ENCODE measurements at places on chromosomes 16 and 17.
A peak's percentile ranks its signal among the peaks of the same experiment; 100 is the strongest.

- DNase-seq, result no peak
Measured at GRCh38 chr17:28759256-28759865, 15.6 kb downstream of the TRAF4 start.

GRCh38 chr17:38598536-38598935, 7.2 kb downstream of the SRCIN1 start:
- no peak for DNase-seq

GRCh38 chr16:87043231-87044031, 273.8 kb downstream of the C16orf95 start:
- no peak for DNase-seq

GRCh38 chr17:79041723-79042420, 17.9 kb downstream of the C1QTNF1 start:
- DNase-seq, result no peak

DNA sequence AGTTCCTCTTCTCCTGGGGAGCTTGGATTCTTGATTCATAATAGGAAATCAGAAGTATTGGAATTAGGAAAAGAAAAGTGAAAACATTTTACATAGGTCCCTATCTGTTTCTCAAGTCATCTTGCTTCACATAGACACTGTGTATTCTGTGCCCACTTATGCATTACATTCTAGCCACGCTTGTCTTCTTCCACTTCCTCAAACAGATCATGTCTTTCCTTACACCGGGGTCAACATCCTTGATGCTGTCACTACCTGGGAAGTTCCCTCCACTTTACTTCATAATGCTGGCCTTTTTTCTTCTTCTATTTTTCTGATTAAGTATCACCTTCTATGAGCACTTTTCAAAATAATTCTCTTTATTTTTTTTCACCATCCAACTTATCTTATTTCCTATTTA, 606.4 kb upstream of the CDH8 start:
- no peak for DNase-seq

- DNase-seq, result no peak
Measured at GRCh38 chr17:57326336-57326735, 70.0 kb downstream of the MSI2 start.

GRCh38 chr16:86078121-86078600, 179.2 kb downstream of the IRF8 start:
- DNase-seq, result no peak

- DNase-seq, result no peak
Measured at GRCh38 chr17:1083451-1084187, 86.7 kb downstream of the TIMM22 start.

GRCh38 chr17:66655861-66656260, 179.1 kb upstream of the CACNG5 start:
- DNase-seq, result no peak

DNA sequence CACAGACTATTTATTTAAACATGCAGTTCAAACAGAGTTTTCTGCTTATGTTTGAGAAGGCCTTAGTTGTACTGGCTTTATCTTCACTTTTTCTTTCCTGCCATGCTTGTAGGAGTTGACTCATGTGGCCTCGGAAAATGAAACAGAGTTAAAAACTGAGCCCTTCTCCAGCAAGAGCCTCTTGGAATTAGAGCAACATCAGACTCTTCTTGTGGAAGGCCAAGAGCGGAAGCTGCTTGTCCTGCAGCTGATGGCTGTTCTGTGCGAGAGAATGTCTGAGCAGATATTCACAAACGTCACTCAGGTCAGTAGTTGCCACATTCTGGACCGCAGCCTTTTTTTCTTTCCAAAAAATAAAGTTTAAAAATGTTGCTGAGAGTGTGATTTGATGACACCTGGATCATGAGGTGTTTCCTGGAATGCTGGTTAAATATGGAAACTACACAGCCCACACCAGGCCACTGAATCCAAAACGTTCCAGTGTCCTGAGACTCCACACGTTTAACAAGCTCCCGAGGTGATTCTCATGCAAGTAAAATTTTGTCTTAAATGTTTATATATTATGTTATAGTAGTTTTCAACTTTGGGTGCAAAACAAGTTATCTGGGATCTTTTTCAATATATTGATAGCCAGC, 65.9 kb downstream of the TANGO6 start:
- no peak for DNase-seq

GRCh38 chr17:66717641-66718058, 117.3 kb upstream of the CACNG5 start:
- no peak for DNase-seq

GRCh38 chr17:17415006-17415405, 61.8 kb upstream of the MED9 start:
- DNase-seq, result no peak

DNA sequence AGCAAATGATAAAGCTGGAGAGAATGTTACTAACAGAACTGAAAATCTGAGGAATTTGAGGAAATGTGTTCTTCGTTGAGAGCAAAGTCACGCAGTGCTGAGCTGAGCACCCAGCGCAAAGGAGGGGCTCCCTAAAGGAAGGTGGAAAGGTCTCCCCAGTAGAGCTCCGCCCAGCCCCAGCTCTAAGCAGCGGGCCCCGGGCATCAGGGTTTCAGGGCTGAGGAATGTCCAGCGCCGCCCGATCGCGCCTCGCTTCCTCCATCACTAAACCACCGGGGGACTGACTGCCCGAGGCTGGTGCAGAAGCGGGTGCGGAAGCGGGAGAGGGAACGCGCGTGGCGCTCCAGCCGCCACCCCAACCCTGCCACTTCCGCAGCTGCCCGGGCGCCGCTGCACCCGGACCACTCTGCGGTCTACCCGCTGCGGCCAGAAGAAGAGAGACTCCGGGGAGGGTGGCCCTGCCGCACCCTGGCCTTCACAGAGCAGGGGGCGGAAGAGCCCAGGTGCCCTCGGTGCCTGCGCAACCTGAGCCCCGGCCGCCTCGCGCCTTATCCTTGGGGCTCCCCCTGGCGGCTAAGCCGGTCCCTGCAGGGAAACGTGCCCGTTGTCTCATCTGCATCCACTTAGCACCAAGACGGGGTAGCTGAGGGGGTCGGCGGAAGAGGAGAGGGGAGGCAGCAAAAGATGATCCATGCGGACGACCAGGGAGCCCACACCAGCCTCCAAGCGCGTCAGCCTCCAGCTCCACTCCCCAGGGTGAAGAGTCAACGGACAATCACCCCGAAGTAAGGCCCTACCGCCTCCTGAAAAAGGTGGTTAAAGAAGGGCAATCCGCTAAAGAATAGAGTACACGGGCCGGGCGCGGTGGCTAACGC, 12.4 kb upstream of the GUCY2D start:
- peak; percentile 86 for DNase-seq

GRCh38 chr17:81684442-81684911, 666 bp downstream of the HGS start:
- no peak for DNase-seq

DNA sequence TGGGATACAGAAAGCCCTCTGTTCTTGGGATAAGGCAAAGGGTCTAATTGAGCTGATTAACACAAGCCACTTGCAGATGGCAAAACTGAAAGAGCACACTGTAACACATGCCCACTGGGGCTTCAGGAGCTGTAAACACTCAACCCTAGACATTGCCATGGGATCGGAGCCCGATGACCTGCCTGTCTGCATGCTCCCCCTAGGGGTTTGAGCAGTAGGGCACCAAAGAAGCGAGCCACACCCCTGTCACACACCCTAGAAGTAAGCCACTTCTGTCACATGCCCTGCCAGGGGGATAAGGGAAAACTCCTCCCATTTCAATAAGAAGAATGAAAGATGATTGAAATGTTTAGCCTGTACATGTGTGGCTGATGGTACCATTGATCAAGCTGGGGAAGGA, 81.3 kb upstream of the IRX6 start:
- DNase-seq, result no peak

- DNase-seq, result no peak
Measured at GRCh38 chr16:87616556-87616955, 14.2 kb downstream of the JPH3 start.

GRCh38 chr16:51557670-51558069, 406.6 kb upstream of the SALL1 start:
- no peak for DNase-seq

GRCh38 chr17:17888821-17889220, 52.0 kb upstream of the SREBF1 start:
- no peak for DNase-seq

DNA sequence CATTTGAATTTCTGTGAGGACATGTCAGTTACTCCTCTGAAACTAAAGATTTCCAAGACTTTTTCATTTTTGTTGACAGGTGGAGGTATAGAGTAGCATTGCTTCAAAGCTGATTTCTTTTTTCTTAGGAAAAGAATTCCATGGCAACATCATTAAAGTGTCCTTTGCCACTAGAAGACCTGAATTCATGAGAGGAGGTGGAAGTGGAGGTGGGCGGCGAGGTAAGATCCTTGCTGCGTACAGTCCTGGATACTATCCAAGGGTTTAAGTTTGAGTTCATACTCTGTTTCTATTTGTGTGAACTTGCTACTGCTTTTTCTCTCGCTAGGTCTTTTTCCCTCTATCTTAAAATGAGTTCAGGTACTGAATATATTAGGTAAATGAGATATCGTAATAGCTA, 26.5 kb downstream of the HEATR9 start:
- no peak for DNase-seq

GRCh38 chr16:72926177-72927070, 121.5 kb downstream of the ZFHX3 start:
- no peak for DNase-seq

DNA sequence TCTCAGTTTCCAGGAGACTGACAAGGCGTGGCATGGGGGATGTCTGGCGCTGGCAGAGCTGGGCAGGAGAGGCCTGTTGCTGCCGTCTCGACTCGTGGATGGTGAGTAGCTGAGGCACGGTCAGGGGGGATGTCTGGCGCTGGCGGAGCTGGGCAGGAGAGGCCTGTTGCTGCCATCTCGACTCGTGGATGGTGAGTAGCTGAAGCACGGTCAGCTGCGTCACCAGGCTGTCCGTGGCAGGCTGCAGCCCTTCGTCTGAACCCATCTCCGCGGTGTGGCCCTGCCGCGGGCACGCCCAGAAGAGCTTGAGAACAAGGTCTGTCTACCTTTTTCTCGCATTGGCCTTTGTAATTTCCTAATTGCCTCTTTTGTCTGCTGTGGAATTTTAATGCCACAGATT, 25.0 kb downstream of the ZNF750 start:
- no peak for DNase-seq

DNA sequence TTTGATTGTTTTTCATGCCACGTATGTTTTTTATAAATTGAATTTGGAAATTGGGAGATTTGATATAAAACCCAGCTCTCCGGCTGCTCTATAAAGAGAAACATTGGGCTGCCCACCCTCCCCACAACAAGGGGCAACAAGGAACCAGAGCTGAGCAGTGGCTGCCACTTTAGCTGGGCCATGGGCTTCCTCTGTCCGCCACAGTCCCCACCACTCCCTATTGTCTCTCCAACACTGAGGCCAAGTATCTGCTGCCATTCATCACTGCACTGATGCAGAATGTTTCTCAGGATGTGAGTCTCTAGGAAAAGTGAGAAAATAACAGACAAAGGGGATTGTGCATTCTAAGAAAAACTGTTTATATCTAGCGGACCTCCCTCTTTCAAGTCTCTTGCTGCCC, 106.8 kb downstream of the LITAF start:
- no peak for DNase-seq

- DNase-seq, result no peak
Measured at GRCh38 chr16:28492511-28492910, 637 bp upstream of the CLN3 start.

DNA sequence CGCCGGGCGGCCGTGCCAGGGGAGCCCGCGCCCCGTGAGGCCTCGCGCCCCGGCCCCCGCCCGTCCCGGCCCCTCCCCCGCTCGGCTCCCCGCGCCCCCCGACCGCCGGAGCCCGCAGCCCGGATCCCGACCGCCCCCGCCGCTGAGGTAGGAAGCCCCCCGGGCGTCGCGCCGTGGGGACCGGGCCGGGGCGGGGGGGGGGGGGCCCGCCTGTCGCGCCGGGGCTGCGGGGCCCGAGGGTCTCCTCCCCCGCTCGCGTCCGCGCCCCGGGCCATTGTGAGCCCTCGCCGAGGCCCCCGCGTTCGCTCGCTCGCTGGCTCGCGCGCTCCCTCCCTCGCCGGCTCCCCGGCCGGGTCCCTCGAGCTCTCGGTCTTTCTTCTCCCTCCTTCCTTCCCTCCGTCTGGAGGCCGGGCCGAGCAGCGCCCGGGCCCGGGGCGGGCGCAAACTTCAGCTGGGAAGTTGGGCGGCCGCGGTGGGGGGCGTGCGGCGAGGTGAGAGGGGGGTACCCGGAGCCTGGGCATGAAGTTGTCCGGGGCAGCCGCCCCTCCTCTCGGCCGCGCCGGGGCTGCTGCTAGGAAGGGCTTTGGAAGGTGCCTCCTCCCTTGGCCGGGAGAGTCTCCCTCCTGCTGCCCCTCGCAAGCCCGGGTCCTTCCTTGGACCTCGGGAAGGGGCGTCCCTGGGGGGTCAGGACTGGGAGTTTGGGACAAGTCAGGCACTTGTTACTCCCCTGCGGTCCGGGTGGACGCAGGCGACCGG, 419 bp downstream of the GLIS2 start:
- DNase-seq, result no peak

- DNase-seq, result no peak
Measured at GRCh38 chr17:67218385-67218950, 26.5 kb downstream of the HELZ start.

DNA sequence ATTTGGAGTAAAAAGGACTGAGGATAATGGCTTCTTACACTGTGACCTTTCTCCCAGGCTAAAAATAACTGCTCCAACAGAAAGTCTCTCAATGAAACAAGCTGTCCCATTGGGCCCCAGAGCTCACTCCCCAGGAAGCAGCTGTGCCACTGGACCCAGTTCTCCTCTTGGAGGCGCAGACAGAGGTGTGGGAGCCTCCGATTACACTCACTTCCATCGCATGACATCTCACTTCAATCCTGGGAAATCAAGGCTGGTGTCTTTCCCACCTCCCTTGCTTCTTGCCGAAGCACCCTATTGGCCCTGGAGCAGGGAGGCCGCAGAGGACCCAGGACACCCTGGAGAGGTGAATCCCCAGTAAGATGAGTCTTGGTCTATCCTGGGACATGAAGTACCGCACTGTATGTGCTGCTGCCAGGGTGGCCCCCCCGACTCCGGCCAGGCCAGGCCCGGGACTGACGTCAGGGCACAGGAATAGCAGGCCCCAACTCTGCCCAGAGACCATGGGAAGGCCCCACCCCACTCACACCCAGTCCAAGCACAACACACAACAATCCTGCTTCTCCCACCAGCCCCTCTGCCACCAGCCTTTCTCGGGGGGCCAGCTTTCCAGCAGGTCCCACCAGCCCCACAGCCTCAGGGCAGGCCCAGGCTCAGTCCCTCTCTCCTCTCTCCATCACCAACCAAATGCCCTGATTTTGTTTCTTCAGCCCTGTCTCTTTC, 29.5 kb downstream of the SRL start:
- DNase-seq, result no peak

- DNase-seq, result no peak
Measured at GRCh38 chr16:85690469-85691064, 1.8 kb upstream of the GINS2 start.

Data from CD4-positive, alpha-beta T cell treated with Interferon alpha-2 for 1 hour (primary cell).